Glomerular endothelial cell (primary cell): ENCODE measurements at places on chromosomes 11 and 22.
A peak's percentile ranks its signal among the peaks of the same experiment; 100 is the strongest.

- DNase-seq: no peak
These were observed 1.8 kb downstream of the SLC16A8 start for GRCh38 chr22:38081941-38082828.

DNA sequence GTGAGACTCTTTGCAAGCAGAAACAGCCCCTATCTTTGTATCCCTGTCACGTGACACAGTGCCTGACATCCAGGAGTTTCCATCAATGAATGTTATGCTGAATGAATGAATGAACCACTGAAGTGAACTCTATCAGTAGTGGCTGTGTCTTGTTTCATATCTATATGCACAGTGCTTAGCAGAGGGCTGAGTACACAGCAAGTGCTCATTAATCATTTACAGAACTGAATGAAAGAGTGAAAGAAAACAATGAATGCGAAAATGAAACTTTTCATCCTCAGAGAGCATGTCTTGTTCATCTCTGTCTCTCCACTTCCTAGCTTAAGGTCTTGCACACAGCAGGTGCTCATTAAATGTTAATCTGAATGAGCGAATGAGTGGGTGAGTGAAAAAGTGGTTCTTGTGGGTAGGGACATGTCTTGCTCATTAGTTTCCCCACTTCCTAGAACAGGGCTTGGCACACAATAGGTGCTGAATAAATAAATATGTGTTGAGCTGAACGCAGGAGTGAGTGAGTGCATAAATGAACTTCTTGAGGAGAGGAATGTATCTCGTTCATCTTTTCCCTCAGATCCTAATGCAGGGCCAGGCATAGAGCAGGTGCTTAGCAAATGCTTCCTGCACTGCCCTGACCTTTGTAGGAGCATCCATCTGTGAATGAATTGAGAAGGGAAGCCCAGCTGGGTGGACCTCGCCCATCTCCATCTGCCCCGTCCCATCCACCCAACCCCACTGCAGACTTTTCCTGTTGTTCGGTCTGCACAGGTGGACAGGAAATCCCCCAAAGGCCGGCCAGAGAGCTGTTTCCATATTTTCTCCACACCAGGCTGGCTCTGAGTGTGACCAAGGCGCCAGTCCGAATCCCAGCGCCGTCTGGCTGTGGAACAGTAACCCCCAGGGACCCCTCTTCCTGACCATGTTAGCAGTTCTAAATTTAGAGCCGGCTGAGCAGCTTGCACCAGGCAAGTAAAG lies 113.4 kb upstream of the CRYBB3 start:
- peak; percentile 78 for DNase-seq

DNA sequence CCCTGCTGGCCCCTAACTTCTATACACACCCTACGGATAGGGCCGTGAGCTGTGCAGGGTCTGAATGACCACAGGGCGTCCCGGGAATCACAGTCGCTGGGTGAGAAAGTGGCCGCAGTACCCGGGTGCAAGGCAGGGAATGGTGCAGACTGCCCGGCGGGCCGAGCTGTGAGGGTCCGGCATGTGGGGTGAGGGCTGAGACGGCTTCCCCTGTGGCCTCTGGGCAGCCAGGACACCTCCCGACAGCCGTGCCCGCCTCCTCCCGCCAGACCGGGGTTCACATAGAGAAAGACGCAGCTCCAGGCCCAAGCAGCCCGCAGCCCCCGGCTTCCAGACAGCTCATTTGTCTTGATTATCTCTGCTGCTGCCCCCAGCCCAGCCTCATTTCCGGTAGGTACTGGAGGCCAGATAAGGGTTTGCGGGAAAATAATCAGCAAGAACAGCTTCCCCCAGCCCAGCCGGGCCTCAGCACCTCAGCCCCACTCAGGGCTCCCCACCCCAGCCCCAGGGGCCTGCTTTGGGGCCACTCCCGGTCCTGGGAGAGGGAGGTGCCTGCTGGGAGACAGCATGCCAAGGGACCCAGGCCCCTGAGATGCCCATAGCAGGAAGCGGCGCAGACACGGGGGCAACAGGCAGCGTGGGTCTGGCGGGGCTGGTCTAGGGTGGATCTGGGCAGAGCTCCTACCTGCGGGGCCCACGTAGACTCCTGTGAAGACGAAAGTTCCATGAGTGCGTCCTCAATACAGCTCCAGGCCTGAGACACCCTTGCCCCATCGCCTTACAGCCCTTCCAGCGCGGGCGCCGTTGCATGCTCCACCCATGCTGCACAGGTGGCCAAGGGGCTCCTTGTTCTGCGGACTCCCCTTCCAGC lies 123.1 kb downstream of the BRD1 start:
- DNase-seq: no peak

DNA sequence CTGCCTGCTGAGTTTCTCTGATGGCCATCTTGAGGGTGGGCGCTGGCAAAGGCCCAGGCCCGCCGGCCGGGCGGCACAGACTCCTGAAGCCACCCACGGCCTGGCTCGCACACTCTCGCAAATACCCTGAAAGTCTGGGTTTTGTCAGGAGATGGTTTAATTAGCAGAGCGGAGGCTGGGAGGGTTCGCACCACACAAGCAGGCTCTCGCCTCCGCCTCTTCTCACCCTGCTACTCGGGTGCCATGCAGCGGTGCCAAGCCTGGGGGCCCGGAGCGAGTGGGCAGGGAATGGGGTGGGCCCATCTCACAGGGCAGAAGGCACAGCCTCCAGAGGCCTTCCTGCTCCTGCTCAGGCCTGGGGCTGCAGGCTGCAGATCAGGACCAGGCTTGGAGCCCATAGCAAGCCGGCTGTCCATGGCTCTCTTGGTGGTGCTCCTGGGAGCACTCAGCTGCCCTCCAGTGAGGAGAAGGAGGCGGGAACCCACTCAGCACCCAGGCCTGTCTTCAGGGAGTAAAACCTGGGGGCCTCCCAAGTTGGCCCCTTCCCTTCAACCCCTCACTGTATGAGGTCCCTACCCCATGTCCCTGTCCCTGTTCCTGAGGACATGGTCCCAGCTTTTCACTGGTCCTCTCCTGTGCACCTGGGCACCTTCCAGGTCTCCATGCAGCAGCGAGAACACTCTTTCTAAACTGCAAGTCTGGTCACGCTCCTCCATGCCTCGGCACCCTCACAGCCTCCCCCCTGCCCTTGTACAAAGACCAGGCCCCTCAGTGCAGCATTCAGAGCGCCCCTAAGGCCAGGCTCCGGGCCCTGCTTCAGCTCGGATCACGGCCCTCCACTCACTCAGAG lies 62.0 kb downstream of the FLRT1 start:
- no peak for DNase-seq

DNA sequence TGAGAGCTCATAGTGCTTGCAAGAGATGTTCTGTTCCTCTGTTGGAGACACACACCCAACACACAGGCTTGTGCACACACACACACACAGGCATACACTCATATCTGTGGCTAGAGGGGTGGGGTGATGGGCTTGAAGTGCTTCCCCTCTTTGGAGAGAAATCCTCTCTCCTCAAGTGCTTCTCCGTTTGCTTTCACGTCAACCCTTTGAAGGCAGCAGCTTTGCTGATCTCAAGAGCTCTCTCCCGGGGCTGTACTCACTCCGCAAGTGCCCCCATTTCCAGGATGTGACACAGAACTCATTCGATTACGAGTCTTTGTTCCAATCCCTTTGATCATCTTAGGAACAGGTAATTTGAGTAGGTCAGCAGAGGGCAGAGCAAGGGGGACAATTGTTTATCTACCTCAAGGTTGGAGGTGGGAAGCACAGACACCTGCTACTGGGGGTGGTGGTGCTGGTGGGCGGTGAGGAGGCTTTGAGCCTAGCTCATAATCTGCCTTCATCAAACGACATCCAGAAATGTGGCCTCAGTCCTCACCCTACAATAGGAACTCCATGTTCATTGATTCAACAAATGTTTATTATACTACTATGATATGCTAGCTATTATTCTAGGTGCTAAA lies 529.8 kb upstream of the CADM1 start:
- DNase-seq: no peak

GRCh38 chr22:22691716-22692701 lies 47.6 kb downstream of the GGTLC2 start:
- no peak for DNase-seq

DNA sequence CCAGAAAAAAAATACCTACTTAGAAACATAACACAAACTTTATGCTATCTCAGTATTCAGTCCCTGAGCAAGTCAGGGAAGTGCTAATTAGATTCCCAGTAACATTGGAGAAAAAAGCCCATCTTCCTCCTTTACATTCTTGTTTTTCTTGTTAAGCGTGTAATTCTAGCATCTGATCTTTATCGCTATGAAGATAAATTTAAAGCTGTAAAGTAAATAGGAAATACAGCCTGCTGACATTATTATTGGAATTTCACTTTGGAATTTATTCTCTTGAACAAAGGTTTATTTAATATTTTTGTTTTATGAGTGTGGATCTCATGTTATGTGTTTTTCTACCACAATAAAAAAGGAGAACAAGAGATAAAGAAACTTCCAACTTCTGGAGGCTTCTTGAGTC lies 13.9 kb downstream of the ALKBH3 start:
- no peak for DNase-seq

GRCh38 chr22:49760630-49761571 lies 66.8 kb downstream of the BRD1 start:
- no peak for DNase-seq

DNA sequence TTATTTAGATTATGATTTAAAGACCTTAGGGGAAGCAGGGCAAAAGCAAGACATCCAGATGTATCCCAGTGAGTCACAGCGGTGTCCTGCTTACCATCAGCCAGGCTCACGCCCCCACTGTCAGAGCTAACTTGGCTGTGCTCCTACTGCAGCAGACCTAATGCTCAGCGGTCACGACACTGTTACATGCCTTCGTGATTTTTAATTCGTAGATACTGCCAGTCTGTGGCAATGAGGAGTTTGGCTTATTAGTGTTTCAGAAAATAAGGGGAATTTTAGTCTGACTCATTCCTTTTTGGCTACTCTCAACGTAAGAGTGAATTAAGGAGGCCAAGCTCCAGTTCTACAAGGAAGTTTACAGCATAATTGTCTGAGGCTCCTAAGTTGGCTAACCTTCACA lies 22.7 kb downstream of the EFCAB6 start:
- no peak for DNase-seq

DNA sequence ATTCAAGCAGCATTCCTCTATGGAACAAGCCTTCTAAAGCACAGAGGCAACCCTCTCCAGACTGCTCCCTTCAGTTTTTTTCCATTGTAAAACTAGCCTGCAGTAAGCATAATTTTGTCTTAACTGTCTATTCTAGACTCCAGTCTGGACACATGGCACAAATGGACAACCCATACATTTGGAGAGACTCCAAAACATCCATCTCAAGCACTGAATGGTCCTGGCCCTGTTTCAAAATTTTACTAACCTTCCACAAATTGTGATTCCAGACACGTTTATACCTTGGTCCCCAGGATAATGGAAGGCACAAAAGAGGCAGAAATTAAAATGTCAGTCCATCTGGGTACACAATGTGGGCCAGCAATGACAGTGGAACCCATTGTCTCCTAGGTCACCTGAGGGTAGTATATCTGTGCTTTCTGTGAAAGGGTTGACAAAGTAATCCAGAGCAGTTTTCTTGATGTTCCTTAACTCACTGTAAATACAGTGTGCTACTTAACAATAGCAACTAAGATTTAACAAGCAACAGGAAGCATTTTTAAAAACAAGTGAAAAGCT lies 16.2 kb upstream of the SESN3 start:
- DNase-seq: no peak

DNA sequence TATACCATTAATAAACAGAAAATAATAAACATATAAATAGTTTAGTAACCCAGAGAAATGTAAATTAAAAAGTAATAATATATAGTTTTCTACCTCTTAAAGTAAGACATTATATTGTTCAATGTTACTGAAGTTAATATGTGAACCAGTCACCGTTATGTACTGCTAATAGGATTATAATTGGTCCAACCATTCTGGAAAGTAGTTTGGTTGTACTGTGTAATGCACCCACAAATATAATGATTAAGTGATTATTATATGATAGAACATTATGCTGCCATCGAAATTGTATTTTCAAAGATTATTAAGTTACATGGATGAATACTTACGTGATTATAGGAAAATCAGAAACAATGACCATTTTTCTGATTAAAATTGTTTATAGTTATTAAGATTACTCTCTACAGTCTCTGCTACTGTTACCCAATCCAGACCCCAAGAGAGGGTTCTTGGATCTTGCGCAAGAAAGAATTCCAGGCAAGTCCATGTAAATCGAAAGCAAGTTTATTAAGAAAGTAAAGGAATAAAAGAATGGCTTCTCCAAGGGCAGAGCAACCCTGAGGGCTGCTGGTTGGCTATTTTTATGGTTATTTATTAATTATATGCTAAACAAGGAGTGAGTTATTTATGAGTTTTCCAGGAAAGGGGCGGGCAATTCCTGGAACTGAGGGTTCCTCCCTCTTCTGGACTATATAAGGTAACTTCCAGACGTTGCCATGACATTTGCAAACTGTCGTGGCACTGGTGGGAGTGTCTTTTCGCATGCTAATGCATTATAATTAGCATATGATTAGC lies 50.1 kb downstream of the ACER3 start:
- no peak for DNase-seq

DNA sequence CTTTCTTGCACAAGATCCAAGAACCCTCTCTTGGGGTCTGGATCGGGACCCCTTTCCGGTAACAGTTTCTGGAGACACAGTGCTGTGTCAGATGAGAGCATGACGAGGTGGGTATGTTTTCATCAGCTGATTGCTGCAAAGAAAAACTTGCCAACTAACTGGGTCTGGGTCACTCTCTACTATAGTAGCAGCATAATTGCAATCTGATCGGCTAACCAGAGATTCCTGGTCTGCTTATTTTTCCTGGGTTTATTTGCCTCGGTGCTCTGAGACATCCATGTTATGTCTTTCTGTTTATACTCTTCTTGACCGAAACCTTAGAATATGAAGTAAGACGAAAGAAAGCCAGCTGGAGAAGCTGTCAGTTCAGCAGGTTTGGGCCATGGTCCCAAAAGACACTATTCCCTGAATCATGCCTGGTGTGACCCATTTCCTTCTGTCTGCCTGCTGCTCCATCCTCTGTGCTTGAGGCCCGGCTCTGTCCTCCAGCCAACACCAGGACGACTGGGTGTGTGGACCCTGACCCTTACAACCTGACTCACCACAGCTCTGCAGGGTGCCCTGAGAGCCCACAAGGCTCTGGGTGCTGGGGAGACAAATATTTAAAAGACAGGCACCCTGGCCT lies 24.1 kb upstream of the CLMP start:
- DNase-seq: no peak

GRCh38 chr22:28139961-28140360 lies 220.9 kb upstream of the PITPNB start:
- no peak for DNase-seq

DNA sequence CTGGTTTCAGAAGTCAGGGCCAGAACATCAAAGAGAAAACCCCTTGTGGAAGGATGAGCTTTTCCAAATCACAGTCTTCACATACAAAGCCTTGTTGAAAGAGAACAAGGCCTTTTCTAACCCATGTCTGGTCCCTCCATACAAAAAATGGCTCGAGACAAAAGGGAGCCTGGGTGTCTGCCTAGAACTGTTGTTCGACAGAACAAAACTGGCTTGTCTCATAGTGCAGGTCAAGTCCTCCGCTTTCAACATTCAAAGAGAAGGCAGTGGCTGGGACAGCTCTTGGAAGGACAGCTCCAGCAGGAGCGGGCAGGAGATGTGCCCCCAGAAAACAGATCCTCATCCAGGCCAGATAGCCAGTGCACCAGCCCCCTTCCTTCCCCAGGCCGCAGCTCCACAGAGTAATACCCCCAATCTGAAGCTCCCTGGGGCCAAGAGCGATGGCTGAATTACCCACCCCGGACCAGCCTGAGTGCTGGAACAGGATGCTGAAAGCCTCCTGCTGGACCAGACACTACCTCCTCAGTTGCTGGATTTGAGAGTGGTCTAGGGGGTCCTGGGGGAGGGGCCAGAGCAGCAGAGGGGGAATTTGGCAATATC lies 27.6 kb downstream of the USH1C start:
- DNase-seq: no peak
